Psoas muscle (tissue), 8 donors: ENCODE measurements at places on chromosomes 6 and 20. TPM values are rescaled to one million over a fixed set of nuclear protein-coding genes. Genes with fewer than 3 reads are reported as not detected.
A peak's percentile ranks its signal among the peaks of the same experiment; 100 is the strongest.

- DNase-seq: peak; percentile 80
Measured at GRCh38 chr20:47464380-47465101, 37.1 kb upstream of the NCOA3 start.

- no peak for DNase-seq
Measured at GRCh38 chr6:3538536-3538935, 81.7 kb upstream of the SLC22A23 start.

The TMEM74B gene
- polyA plus RNA-seq: 0.67 TPM

GRCh38 chr6:99276747-99277146 is 72.7 kb downstream of the FAXC start:
- DNase-seq: no peak

GRCh38 chr20:13694420-13695150 is 55.9 kb upstream of the TASP1 start:
- DNase-seq: no peak

The PAX1 gene
- 0.05 TPM for polyA plus RNA-seq

DNA sequence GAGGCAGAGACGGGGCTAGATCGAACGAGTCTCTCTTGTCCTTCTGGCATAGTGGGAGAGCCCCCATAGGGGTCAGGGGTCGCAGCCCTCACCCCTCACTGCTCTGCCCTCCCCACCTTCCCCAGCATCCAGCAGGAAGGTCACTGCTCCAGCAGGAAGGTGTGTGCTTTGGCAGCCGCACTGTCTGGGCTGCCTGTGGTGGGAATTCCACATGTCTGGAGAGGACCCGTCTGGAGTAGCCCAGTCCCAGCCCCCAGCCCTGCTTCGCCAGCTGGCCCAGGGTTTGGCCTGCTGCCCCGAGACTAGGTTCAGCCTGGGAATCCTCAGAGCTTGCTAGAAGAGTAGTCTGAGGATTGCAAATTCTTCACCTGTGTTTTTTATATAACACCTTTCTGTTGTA is 2.5 kb upstream of the R3HDML start:
- no peak for DNase-seq

The SLC17A1 gene
- polyA plus RNA-seq: not detected

DNA sequence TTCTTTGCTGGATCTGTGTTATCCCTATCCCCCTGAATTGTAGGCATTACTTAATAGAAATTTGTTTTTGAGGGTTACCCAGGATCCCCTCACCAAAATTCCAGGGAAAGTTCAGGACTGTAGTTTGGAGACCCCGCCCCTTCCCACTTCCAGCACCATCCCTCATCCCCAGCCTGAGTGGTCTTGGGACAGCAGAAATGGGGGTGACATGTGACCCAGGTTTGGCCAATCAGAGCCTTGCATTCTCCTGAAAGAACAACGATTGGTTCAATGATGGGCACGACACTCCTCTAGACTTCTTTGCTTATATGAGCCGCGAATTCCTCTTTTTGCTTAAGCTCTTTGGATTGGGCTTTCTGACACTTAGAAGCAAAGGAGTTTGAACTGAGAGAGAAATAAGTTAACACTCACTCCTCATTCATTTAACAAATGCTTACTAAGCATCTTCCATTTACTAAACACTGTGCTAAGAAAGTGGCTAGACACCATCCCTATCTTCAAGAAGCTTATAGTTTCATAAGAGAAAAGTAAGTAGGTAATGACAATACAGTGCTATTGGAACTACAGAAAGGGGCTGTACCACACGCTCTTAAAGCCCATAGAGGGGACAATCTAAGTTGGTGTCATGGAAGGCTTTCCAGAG is 24.9 kb upstream of the PAQR8 start:
- DNase-seq: no peak

DNA sequence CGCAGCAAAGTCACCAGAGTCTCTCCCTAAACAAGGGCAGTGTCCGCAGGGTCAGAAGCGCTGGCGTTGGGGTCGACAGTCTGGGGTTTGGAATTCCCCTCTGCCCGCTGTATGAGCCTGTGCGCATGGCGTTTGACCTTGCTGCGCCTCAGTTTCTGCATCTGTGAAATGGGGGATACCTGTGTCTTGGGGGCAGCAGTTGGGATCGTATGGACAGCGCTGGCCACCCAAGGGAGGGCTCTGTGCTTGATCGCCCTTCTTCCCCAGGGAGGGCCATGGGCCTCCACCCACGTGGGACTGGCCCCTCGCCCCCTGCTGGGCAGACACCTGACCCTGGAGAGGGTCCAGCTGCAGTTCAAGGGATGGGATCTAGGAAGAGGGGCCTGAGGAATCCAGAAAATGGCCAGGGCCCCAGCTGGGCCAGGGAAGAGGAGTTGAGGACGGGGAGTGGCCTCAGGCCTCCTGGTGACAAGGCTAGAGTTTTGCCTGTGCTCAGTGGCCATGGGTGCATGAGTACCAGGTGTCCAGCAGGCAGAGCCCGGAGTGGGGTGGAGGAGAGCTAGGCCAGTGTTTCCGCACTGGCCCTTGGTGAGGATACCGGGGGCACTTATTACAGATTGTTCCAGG is 26.4 kb upstream of the PHACTR3 start:
- DNase-seq: no peak

DNA sequence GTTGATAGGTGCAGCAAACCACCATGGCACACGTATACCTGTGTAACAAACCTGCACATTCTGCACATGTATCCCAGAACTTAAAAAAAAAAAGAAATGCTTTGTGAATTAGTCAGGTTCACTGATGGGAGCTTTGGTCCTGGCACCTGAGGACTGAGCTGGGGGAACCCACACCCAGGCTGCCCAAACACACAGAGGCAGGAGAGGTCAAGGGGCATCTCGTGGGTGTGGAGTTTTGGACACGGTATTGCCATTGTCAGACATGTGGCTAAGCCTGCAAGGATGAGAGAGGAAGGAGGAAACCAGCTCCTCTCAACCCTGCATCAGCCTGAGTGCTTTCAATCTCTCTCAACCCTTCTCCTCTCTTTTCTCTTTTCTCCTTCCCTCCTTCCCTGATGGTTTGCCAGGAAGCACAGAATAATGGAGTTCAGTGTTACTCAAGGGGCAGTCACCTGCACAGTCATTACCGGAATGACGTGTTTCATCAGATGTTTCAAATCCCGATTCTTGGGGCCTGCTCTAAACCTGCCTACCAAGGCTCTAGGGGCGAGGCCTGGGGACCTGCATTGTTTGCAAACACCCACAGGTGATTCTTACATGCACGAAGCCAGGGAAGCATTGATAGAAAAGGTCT is 89.9 kb upstream of the NEDD9 start:
- DNase-seq: no peak

DNA sequence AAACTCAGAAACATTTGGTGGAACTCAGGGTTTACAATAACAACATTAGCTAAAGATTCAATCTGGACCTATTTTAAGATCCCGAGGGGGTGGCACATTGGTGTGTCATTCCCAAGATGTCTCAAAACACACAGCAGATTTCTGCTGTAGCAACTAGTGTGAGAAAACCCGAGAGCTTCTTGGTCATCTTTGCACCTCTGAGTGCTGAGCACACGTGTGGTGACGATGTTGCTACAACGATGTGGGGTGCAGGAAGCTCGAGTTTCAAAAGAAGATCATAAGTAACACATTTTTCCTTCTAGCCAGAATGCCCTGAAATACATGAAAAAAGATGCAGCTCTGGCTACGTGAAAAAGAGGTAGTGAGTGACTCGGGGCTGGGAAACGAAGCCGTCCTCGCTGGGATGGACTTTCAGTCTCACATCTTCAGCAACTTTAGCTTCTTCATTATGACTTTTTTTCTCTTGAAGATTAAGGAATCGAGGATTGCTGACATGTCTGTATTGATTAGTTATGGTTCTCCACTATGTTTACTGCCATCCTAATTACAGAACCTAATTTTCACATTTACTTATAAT is 1.5 kb downstream of the RAMACL start:
- DNase-seq: no peak

DNA sequence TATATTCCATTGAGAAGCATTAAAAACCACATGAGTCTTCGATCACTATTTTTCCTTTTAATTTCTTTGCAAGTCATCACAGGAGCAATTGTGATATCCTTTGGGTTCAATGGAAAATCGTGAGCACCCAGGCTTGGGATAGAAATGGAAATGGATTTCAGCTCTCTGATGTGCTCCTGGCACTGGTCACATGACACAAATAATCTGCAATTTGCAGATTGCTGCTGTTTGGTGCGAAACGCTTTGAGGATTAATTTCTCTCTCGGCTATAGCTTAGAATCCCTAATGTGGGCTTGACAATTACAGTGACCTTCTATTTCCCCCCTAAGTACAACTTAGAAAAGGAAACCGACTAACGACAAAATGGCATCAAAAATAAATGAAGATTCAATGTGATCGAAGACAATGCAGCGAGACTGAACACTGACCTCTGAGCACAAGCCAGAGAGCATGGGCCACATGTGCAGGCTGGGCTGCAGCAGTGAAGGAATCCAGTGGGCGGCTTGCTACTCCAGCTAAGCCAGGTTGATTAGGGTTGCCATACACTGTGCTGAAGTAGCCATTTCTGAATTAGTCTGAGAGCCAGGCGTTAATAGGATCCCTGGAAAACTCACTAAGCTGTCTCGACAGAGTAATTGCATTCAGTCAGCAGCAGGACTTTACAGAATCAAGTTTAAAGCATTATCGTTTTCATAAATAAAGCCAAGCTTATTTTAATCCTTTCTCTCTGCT is 301.8 kb upstream of the AGPAT4 start:
- no peak for DNase-seq

The MYB gene
- 0.07 TPM for polyA plus RNA-seq

- no peak for DNase-seq
Measured at GRCh38 chr6:108565091-108565766, 4.5 kb downstream of the FOXO3 start.

DNA sequence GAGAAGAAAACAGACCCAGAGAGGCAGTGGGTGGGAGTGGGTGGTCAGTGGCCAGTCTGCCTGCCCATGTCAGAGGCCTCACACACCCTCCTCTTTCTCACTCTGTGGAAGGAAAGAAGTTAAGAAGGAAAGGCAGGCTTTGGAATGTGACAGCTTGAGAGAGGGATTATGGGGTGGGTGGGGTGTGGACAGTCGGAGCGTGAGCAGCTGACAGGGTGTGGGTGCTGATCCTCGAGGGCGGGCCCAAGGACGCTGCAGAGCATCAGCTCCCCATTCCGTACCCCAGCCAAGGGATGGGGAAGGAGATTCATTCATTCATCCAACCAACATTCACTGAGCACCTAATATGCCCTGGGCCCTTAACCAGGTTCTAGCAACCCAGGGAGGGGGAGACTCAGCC is 4.8 kb downstream of the TGM6 start:
- DNase-seq: no peak

The MYLIP gene
- polyA plus RNA-seq: 15.4 TPM

The SLC22A16 gene
- polyA plus RNA-seq: 0.03 TPM

GRCh38 chr20:22920898-22921297 is 114.2 kb upstream of the SSTR4 start:
- no peak for DNase-seq

DNA sequence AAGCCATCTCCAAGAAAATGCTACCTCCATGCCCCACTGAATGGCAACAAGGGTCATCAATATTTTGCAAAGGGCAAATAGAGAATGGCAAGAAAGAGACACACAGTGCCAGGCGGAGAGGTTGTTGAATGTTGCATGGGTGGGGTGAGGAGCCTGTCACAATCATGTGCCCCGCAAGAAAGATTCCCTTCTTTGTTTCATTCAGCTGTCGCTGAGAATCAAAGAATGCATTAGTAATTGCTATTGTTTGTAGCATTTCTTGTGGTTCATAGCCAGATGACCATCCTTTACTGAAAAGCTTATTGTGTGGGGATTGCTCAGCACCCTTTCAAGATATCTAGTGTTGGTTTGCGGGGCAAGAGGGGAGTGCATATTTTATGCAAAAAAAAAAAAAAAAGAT is 166.5 kb upstream of the QKI start:
- DNase-seq: no peak

DNA sequence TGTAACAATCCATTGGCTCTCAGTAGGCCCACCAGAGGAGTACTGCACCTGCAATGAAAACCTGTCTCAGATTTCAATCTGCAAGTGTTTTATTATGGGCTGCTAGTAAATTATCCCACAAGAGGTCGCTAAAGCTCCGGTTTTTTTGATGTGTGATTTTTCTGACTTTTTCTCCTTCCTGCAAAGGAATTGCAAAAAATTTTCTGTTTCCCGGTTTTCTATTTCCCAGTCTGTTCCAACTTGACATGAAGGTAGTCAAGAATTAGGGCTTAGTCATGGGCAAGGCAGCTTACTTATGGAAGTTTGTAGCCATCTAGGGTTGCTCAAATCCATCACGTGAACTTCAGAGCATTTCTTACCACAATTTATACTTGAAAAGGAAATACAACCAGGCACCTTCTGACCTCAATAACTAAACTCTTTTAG is 38.5 kb upstream of the AHI1 start:
- no peak for DNase-seq

DNA sequence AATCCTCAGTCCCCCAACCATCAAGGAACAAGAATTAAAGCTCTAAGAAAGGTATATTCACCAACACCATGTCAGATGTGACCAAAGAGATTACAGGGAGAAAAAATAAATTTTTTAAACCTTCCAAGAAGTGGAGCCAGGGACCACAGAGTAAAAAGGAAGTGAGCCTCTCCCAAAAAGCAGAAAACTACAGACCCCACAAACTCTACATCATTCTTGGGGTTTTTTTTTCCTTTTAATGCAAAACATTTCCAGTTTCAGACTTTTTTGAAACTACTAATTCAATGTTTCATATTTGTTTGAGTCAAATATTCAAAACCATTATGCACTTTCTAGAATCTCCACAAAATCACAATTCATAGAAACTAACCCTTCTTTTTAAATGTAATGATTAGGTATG is 6.8 kb upstream of the IL17F start:
- DNase-seq: no peak

DNA sequence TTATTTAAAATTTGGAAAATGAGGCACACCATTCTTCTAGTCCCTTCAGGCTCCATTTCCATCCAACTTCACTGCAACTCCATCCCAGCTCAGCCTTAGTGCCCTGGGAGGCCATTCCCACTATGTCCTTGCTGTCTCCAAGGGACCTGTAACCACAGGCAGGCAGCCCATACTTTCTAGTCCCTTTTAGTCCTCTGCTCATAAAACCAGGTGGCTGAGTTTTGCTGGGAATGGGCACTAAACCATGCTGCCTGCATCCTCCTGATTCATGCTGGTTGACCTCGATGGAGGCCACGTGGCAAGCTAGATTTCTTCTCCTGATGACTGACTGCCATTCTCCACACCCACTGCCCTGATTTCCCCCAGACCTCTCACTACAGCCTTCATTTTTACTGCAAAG is 27.5 kb upstream of the MYMX start:
- DNase-seq: no peak

DNA sequence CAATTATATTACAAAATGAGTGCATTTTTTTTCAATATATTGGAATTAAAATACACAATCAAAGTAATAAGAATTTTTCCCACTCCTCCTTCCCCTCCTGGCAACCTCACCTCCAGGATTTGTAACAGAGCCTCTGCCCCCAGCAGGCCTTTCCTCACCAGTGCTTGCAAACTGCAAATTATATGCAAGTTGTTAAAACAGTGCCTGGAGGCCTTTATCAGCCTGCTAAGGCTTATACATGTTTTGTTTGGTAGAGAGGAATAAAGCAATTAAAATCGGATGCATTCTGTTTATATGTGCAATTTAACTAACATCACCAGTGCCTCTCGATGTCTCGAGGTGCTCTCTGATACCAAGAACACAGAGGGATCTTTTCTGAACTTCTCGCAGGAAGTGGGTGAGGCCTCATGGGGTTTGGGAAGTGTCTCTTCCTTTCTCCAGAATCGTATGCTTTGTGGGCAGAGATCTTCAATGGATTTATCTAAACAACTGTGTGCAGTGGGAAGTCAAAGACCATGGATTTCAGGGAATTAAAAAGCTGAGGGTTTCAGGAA is 186.8 kb downstream of the CDH26 start:
- DNase-seq: no peak
